ENCODE measurements at places on chromosomes 1 and 21. TPM values are rescaled to one million over a fixed set of nuclear protein-coding genes. Genes with fewer than 3 reads are reported as not detected.

- DNase-seq: no peak
These were observed 3.0 kb downstream of the MTARC2 start for GRCh38 chr1:220751111-220751510.

GRCh38 chr1:26046246-26047095 lies 553 bp upstream of the SLC30A2 start:
- no peak for DNase-seq

DNA sequence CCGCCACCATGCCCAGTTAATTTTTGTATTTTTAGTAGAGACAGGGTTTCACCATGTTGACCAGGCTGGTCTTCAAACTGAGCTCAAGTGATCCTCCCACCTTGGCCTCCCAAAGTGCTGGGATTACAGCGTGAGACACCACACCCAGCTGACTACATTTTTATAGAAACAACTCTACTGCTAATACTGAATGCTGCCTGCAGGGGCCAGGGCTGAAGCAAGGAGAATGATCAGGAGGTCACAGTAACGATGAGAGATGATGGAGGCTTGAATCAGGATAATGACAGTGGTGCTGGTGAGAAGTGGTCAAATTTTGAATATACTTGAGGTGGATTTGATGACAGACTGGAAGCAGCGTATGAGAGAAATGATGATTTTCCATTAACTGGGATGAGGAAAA lies 33.3 kb downstream of the ODF2L start:
- no peak for DNase-seq

DNA sequence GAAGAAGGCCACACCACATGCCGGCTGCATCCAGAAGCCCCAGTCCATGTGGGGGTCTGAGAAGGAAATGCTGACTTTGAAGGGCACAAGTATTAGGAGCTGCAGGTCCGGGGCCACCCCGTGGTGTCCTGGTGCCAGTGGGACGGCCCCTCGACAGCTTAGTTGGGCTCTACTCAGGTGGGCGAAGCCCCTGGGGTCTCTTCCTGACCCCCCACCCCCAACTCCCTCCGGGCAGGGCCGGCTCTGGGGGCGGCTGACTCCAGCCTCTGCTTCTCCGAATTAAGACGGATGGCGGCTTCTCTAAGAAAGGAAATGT lies 62.1 kb upstream of the TTC34 start:
- DNase-seq: no peak

- no peak for DNase-seq
These were observed 71.7 kb upstream of the GUCA2B start for GRCh38 chr1:42081475-42081874.

GRCh38 chr1:71666609-71667008 lies 585.8 kb upstream of the ZRANB2 start:
- no peak for DNase-seq

DNA sequence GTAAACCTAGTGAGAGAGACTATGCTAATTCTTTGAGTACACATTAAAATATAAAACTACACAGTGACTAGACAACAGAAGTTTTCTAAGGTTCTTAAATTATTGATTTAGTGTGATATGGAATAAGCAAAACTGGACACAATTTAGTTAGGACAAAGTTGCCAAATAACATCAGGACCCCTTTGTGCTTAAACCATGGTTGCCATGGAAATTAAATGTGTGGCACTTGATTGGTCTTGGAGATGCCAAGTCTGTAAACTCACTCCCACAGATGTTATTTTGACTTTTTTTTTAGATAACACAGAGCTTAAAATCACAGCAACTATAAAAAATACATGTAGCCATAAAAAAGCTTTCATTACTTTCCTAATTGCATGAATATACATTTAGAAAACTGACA lies 234.6 kb downstream of the BRINP3 start:
- no peak for DNase-seq

- DNase-seq: no peak
These were observed 7.4 kb downstream of the IFNAR1 start for GRCh38 chr21:33332143-33332542.

GRCh38 chr1:15696956-15697521 lies 12.9 kb downstream of the PLEKHM2 start:
- no peak for DNase-seq

DNA sequence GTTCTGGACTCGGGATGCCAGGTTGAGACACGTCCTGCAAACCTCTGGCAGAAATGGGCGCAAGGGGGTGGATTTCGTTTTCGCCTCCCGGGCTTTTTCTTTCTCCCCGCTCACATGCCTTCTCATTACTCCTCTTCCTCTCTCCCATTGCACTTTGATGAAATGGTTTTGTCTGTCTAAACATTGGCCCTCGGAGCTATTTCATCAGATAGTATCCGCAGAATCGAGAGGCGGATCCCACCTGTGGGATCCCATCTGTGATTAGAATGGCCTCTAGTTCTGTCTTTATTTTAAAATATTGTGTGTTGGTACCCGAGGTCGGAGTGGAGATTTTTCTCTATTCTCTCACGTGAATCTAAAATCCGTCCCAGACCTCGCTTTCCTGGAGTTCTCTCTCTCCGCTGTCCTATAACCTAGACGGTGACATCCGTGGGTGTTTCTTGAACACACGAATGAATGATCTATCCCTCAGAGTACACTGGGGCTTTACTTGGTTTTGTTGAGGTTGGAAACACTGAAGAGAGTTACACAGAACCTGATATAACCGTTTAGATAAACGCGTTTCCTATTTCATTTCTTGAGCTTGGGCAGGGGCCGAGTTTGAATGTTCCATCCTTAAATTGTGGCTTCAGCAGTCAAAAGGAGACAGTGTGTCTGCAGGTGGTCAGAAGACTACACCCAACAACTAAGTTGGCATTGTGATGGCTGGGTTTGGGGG lies 2.0 kb downstream of the EDARADD start:
- no peak for DNase-seq

SPRR3 gene
- not detected for total RNA-seq

- DNase-seq: no peak
These were observed 11.6 kb upstream of the LIN28A start for GRCh38 chr1:26399034-26399433.

- no peak for DNase-seq
These were observed 5.5 kb downstream of the CAPN2 start for GRCh38 chr1:223717695-223718363.

DNA sequence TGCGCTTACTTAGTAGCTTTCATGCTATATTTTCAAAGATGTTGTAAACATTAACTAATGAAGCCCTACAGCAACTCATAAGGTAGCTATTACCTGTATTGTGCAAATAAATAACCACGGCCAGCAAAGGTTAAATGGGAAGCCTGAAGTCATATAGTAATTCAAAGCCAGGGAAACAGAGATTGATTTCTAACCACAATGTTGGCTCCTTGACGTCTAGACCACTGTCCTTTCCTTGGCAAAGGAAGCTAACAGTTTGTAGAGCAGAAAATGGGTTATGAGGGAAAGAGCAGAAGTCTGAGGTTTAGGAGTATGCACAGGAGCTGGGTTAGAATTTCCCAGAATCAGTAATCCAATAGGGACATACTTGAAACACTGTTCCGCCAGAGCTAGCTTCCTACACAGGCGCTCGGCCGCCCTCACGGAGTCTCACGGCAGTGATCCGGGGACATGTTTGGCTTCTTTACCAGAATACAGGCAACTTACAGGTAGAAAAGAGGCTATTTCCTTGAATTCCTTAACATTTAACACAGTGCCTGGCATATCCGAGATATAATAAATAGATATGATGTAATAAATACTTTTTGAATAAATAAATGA lies 298.8 kb upstream of the LYPLAL1 start:
- no peak for DNase-seq

GRCh38 chr1:9452516-9453140 lies 86.6 kb upstream of the SLC25A33 start:
- DNase-seq: no peak

DNA sequence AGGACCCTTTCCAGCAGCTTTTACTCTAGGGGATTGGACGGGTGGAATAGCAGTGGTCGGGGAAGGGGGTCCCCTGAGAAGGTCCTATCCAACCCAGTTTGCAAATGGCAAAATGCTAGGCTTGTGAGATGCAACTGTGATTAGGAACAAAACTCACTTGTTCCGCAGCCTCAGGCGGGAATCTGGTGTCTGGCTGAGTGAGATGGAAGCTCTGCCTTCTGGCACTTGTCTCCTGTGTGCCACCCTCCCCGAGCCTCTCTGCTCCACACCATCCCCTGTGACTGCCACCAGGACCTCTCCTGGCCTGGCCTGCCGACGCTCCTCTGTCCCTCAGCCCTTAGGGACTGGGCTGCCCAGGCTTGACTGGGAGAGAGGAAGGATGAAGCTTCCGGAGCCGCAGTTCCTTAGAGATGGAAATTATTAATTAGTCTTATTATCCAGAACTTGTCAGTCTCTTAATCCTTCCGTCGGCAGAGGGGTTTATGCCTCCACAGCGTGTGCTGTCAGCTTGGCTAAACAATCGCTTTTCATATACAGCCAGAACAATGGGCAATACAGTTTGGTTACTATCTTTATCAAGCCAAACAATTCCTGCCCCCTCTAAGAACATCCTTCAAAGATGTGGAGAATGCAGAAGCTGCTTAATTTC lies 292.8 kb upstream of the VAMP3 start:
- no peak for DNase-seq

HEYL gene
- total RNA-seq: 3.5 TPM

- DNase-seq: no peak
These were observed 138.8 kb downstream of the BRINP3 start for GRCh38 chr1:190338829-190339228.
